ENCODE measurements at places on chromosomes 2 and 18.

DNA sequence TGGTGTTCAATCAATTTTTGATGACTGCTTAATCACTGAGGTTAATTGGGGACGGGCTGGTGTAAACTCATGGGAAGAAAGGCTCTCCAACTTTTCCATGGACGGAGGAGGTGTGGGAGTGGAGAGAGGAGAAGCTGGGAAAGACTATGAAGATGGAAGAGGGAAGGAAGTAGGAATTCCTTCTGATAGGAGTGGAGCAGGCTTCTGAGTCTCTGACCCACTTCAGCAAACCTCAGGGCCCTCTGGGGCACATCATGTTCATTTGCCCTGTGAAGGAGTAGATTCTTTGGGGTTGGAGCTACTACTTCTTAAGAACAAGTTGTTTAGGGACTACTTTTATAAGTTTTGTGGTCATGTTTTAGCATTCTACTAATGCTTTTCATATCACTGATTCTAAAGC lies 87.0 kb upstream of the MAP4K3 start:
- no peak for DNase-seq

DNA sequence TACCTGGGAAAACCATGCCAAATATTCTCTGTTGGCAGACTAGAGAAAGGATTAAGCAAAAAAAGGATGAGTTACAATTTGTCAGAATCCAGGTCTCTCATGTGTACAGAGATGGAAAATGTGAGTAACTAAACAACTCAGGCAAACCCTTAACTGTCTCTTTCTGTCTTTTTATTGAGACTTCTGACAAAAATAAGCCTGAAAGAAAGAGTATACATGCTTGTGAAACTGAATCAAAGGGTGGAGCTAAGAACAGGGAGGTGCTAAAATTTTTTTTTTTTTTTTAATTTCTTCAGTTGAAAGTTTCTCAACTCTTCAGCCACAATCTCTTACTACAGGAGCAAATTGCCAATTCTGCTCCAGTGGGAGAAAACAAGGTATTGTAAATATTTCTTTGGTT lies at the start of gene SERPINB10:
Gene SERPINB10 (plus strand): TSS at position 295 of the 400 bp plus-strand sequence. CDS start 7,553 bp downstream, outside the sequence.
- no peak for DNase-seq

- DNase-seq, result no peak
Measured at GRCh38 chr2:32904751-32905150, 42.0 kb upstream of the LTBP1 start.

GRCh38 chr2:147927053-147927588 lies 82.3 kb downstream of the ACVR2A start:
- DNase-seq, result no peak

DNA sequence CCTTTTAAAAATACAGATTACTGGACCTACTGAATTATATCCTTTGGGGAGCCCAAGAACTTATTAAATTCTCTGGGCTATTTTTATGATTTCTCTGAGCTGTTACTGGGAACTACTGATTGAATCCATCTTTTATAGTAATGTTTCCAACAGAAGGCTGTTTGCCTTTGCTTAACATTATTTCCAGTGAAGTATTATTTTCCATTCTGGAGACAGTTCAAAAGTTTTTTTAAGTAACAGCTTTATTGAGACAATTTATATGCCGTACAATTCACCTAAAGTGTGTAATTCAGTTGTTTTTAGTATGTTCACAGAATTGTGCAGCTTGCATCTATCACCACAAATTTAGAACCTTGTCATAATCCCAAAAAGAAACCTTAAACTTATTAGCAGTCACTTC lies 100.6 kb downstream of the BABAM2 start:
- DNase-seq, result no peak

DNA sequence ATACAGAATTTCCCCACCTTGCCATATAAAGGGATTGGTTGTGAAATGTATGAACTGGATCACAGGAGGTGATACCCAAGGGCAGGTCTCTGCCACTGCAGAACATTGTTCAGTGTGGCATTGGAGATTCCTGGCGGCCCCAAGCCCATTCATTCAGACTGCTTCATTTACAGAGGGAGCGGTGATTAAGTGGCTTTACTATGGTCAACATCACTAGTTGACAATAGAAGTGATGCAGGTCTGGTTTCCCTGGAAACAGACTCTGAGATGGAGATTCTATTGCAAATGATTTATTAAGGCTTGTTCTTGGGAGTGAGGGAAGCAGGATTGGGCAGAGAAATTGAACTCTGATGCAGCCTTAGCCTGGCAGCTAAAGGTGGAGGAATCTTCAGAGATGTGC lies 62.4 kb downstream of the ZDBF2 start:
- DNase-seq, result no peak

DNA sequence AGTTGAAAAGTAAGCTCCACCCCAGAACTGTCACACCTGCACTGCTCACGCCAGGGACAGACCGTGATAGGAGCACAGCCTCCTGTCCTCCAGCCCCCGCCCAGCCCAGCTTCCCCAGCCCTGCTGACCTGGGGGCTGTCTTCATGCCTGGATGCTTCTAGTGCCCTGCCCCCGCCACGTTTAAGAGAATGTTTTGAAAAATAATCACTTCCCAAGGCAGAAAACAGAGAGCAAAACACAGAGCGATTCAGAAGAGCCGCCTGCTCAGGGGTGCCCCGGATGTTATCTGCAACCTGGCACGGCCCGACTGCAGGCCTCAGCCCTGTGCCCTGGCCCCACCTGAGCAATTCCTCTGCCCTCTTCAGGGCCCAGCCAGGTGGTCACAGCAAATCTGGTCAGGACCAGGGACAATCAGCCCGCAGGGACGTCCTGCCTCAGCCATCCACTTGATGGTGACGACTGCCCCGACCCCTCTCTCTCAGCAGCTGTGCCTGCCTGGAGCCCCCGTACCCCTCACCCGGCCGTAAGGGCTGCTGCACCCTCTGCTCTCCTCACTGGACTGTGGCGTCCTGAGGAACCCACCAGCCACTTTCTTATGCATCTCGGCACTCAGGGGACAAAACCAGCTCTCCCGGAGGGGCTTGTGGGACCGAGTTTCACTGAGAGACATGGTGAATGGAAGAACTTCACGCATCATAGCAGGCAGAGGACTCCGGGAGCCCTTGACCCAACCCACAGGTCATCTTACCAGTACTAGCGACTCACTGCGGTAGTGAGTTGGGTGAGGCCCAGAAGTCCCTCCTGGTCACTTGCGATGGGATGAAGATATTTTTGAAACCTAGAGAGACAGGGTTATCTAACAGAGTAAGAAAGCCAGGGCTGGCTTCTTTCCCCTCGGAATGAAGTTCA lies 30.2 kb downstream of the ADI1 start:
- DNase-seq, result no peak

GRCh38 chr2:592737-593136 lies 84.5 kb downstream of the TMEM18 start:
- no peak for DNase-seq

GRCh38 chr2:149741646-149742045 lies 154.1 kb upstream of the MMADHC start:
- DNase-seq, result no peak

DNA sequence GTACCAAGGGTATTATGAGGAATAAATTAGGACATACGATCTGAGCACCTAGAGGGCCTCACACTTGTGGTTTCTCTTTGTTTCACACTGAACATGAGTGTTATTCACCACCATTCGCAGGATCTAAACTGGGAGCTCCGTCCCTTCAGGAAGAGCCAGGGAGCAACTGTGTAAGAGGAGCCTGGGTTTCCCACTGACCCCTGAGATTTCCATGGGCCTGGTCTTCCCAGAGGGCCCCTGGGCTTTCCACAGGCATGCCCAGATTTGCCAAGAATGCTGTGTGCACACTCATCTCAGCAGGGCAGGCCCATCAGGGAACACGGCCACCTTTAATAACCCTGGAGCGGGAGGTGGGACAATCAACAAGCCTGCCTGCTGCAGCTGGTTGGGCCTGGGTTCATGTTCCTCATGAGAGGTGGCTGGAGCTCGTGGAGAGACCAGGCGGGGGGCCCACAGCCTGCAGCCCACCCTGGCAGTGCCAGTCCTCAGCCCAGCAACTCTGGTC lies 416.8 kb upstream of the MYT1L start:
- DNase-seq, result no peak

DNA sequence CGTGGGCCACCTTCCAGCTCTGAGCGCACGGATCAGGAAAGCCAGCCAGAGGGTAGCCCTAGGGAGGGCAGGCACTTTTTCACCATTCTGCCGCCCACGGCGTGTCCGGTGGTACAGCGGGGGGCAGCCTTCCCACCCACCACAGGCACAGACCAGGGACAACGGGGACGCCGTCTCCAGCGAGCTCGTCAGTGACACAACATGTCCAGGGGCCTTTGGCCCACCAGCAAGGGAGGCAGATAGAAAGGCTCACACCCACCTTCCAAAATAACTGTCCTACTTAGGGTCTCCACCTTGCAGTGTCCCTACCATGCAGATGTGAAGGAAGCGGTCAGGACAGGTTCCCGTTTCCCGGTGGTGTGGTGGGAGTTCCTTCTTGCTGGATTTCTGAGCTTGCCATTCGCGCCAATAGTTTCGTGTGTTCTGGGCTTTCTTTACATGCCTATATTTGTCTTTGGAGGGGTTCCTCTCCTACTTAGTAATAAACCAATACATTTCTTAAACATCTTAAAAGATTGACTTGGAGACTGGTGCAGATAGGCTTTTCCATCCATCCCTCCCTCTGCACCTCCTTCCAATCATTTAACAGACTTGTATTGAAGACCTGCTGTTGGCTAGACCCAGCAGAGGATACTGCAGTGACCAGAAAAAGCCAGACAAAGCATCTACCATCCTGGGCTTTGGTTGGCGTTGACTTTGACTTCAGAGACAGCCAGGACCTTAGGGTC lies 872 bp downstream of the ASB1 start:
- no peak for DNase-seq

Measured in GM19239 (cell line).